ENCODE measurements at places on chromosomes 4 and X. TPM values are rescaled to one million over a fixed set of nuclear protein-coding genes. Genes with fewer than 3 reads are reported as not detected.

Gene BRS3
- not detected for total RNA-seq

Gene MAGT1
- total RNA-seq: 85.9 TPM

DNA sequence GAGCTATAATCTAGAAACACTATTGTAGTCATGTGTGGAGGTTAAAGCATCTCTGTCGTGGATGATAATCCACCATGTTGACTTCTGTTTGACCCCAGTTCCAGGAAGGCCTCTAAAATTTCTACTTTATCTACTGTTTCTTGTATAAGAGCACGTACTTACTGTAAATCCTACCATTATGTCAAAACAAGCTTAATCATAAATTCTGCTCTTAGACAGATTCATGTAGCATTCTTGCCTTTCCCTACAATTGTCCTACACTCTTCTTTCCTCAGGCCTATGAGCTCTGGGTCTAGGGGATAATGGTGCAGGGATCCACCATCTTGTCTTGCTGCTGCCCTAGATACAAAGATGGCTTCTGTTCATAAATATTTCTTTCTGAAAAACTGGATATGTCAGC is 2594.3 kb downstream of the ARAP2 start:
- no peak for DNase-seq

DNA sequence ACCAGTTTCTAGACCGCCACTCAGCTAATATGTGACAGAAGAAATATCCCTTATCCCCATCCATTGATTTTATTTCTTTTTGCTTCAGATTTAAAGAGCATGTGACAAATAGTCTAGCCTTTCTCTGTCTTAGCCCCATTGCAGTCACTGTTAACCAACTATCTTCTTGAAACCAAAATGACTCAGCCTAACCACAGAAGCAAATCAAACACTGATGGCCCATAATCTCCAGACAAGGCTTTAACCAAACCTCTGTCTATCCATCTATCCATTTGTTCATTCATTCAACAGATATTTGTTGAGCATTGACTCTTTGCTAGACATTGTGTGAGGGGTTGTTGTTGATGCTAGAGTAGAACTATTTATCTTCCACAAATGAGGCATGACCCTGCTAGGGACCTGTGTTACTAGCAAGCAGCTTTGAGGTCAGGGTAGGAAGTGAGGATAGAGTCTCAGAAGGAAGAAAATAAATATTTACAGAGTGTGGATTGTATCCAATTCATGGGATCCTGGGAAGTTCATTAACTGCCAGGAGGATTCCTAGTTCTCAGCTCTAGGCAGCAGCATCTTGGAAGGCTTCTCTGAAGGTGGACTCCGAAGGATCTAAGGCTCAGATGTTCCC is 22.5 kb downstream of the HNRNPH2 start:
- DNase-seq: peak; percentile 59

DNA sequence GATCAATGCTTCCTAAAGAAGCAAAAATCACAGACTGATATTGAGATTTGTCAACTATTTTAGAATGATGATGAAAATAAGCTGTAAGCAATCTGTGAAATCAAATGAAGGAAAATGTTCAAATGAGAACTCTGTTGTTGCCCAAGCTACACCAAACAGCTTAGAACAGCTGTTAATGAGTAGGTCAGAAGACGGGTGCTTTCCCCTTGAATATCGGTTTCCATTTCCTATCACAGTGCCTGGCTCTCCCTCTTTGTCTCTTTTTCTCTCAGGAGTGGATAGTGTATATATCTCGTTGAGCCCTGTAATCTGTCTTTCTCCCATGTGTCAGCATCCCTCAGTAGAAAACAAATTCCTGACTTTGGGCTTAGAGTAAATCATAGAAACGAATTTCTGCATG is 1592.9 kb upstream of the TENM3 start:
- no peak for DNase-seq

Measured in SJSA1 (cell line).